ENCODE measurements at places on chromosomes 2 and 18.
A peak's percentile ranks its signal among the peaks of the same experiment; 100 is the strongest.

GRCh38 chr2:240619506-240620148, 5.7 kb upstream of the GPR35 start:
- DNase-seq: peak; percentile 6

- no peak for DNase-seq
Observed at GRCh38 chr2:225894236-225894980, 494.9 kb downstream of the NYAP2 start.

DNA sequence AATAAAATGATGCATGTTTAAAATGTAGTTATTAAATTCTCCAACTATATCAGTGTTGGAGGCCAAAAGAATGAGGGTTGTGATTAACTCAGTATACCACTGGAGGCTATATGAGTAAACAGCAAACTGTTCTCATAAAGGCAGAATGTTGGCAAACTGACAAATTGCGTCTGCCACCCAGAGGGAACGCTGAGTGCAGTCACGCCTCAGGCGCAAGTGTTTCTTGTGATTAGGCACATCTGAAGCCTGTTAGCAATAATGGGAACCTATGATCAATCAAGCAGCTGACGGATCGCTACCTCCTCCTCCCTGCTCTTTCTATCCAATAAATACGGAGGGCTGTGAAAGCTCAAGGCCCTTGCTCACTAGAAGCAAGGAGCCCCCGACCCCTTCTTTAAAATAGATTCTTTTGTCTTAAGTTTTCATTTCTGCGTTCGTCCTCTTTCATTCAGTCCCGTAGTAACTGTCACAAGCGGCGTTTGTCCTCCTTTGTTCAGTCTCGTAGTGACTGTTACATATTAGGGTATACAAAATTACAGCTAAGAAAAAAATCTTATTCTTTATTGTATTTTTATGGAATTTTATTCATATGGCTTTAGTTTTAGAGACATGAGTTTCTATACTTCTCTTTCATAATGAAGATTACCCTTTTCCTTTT, 16.3 kb upstream of the RMND5A start:
- DNase-seq: no peak

DNA sequence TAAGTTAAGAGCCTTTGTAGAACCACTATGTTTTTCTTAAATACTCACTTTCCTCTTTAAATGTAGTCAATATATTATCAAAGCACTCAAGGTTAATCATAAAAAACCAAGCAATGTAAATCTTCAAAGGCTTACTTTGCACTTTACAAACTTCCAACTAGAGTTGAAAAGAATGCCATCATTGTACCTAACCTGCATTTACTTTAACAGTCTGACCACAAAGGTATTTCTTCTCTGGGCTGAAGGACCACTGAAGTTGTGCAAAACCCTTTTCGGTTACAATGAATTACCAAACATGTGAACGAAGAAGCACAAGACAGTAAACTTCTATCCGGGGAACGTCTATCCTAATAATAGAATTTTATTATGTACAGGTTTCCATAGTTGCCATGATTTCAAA, 3.0 kb downstream of the HNRNPLL start:
- no peak for DNase-seq

DNA sequence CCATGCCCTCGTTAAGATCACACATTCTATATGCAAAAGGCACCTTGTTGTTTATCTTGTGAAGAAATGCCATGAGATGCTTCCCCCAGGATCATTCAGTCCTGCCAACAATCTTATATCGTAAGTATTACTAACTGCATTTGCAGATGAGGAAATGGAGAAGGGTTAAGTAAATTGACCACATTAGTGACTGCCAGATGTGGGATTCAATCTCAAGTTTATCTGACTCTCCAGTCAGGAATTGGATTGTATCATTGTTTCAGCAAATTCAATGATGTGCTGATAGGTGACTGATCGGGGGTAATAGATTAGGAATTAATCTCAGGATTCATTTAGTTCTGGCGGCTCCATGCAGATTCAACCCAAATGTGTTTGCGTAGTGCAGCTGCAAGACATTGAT, 106.2 kb downstream of the CNTNAP5 start:
- DNase-seq: no peak

- no peak for DNase-seq
Observed at GRCh38 chr2:181586569-181587081, 70.3 kb downstream of the CERKL start.

- no peak for DNase-seq
Observed at GRCh38 chr18:56815926-56816325, 164.8 kb downstream of the WDR7 start.

DNA sequence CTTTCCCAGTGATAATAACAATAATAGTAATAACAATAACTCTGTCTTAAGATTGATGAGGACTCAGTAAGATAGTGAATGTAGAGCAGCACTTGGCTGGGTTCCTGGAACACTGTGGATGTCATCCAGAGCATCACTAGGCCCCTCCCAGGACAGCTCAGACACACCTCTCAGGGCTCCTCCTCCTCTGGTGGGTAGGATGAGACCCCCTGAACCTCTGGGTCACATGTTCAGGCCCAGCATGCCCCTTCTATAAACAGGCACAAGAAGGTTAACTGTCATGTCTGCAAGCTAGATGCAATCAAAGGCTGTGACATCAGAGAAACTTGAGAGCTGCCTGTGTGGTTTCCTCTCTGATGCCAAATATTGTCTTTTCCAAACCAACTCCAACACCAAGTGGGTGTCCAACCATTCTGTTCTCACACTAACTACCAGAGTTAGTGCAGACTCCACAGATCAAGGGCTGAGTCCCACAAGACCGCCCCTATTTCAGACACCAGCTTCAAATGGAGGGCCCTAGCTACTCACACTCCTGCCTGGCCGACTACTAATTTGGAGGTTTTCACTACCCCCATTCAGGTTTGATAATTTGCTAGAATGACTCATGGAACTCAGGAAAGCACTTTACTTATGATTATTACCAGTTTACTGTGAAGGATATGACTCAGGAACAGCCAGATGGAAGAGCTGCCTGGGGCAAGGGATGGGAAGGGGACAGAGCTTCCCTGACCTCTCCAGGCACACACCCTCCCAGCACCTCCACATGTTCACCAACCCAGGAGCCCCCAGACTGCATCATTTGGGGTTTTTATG, 46.4 kb upstream of the BZW1 start:
- no peak for DNase-seq

GRCh38 chr2:96798733-96799622, 17.1 kb upstream of the CNNM3 start:
- no peak for DNase-seq

All from activated B cell treated with CpG ODN at 0.5 μM for 24 hours (primary cell).